H1 (cell line): ENCODE measurements at places on chromosomes 16 and 17.

DNA sequence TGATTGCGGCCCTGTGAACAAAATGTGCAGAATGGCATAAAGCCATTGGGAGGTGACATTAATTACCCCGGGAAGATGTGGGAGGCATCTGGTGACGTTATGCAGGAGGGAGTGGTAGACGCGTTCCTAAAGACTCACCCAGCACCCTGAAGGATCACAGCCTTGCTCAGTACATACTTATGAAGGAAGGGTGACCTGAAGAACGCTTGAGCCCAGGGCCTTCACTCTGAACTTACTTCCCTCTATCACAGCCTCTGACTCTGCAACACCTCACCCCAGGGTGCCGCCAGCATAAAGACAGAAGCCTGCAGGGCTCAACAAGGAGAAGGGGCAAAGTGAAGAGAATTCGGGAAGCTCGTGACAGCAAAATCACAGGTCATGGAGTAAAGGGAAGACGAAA lies 9.4 kb downstream of the MFSD6L start:
- H3K27me3 ChIP-seq: no peaks in the 10 kb centered on the region
- no peaks in the 10 kb centered on the region for H3K36me3 ChIP-seq
- H3K27ac ChIP-seq: no peak overlapping the region
- DNase-seq: no peak
- peaks cover 3% of the 10 kb centered on the region; the same call in 1 of the 2 replicates for H3K4me1 ChIP-seq

DNA sequence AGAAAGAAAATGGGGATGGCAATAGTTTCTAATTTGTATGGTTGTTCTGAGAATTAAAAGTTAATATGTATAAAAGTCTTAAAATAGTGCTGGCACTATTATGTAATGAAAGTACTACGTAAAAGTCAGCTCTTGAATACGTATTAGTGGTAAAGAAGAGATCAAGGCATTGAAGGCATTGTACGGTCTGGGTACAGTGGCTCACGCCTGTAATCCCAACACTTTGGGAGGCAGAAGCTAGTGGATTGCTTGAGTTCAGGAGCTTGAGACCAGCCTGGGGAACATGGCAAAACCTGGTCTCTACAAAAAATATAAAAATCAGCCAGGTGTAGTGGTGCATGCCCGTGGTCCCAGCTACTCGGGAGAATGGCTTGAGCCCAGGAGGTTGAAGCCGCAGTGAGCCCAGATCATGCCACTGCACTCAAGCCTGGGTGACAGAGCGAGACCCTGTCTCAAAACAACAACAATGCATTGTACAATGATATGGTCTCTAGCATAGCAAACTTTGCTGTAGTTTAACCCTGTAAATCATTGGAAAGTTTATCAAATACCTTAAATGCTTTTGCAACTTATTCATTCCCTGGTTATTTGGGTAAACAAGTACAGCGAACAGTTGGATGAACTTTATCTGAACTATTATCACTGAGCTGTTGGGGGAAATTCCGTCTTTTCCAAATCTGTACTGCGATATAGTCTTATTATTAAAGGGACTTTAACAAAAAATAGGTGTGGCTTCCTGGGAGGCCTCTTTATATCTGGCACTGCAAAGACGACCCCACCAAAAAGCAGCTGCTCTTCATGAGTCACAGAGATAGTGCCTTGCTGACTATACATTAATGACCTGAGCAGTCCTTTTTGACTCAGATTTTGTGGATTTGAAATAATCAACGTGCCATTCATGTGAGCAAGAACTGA lies 73.6 kb downstream of the GPRC5B start:
- DNase-seq: no peak
- no peaks in the 10 kb centered on the region for H3K36me3 ChIP-seq
- H3K27me3 ChIP-seq: no peaks in the 10 kb centered on the region
- no peak overlapping the region for H3K4me3 ChIP-seq
- H3K27ac ChIP-seq: no peak overlapping the region
- H3K4me1 ChIP-seq: no peaks in the 10 kb centered on the region

GRCh38 chr16:66740533-66740932 lies 10.9 kb downstream of the DYNC1LI2 start:
- H3K36me3 ChIP-seq: peaks cover 44% of the 10 kb centered on the region
- H3K27ac ChIP-seq: no peak overlapping the region
- no peaks in the 10 kb centered on the region for H3K27me3 ChIP-seq
- peaks cover 7% of the 10 kb centered on the region for H3K4me1 ChIP-seq
- no peak overlapping the region for H3K4me3 ChIP-seq
- DNase-seq: no peak

- H3K27me3 ChIP-seq: no peaks in the 10 kb centered on the region
- no peak overlapping the region for H3K27ac ChIP-seq
- H3K4me1 ChIP-seq: peaks cover 8% of the 10 kb centered on the region
Observed at GRCh38 chr16:23132775-23133463, 16.3 kb downstream of the USP31 start.

- H3K27me3 ChIP-seq: peaks cover 45% of the 10 kb centered on the region
- H3K36me3 ChIP-seq: no peaks in the 10 kb centered on the region
Observed at GRCh38 chr16:62036802-62037135, 531 bp upstream of the CDH8 start.

- H3K36me3 ChIP-seq: no peaks in the 10 kb centered on the region
- H3K4me1 ChIP-seq: no peaks in the 10 kb centered on the region
- no peak overlapping the region for H3K27ac ChIP-seq
- no peak for DNase-seq
Observed at GRCh38 chr16:67459066-67459860, 21.7 kb downstream of the ATP6V0D1 start.

DNA sequence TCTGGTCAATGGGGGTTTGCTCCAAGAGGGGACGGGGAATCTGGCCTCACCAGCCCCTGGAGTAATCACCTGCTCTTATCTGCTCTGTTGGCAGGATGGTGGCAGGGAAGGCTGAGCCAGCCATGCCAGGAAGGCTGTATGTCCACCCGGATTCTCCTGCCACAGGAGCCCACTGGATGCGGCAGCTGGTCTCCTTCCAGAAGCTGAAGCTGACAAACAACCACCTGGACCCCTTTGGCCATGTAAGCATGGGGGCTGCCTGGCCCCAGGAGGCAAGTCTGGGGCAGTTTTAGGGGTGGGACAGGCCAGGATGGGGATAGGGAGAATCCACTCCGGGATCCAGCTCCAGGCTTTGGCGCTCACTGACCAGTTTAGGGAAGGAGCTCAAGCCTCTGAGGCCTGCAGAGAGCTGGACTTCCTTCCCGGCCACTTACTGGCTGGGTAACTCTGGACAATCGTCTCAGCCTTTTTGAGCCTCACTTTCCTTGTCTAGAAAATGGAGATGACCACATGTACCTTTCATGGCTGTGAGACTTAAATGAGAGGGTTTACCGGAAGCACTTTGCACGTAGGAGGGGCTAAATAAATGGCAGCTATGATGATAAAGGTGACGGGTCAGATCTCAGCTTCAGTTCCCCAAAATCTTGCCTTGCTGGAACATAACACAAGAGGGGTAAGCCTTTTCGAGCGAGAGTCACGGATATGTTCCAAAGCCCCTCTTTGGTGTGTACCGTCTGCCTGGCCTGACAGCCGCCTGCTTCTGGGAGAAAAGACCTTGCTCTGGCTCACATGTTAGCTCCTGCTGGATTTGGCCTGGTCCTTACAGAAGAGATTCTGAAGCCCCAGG lies 15.4 kb downstream of the TBX4 start:
- H3K27me3 ChIP-seq: peaks cover 17% of the 10 kb centered on the region
- H3K27ac ChIP-seq: no peak overlapping the region
- peaks cover 15% of the 10 kb centered on the region for H3K4me1 ChIP-seq
- no peaks in the 10 kb centered on the region for H3K36me3 ChIP-seq
- no peak overlapping the region; the same call in 1 of the 2 replicates for H3K4me3 ChIP-seq
- DNase-seq: no peak

GRCh38 chr17:73482251-73482716 lies 162.0 kb downstream of the SDK2 start:
- H3K36me3 ChIP-seq: no peaks in the 10 kb centered on the region
- DNase-seq: no peak
- no peaks in the 10 kb centered on the region for H3K4me1 ChIP-seq
- H3K27ac ChIP-seq: no peak overlapping the region
- H3K4me3 ChIP-seq: no peak overlapping the region

DNA sequence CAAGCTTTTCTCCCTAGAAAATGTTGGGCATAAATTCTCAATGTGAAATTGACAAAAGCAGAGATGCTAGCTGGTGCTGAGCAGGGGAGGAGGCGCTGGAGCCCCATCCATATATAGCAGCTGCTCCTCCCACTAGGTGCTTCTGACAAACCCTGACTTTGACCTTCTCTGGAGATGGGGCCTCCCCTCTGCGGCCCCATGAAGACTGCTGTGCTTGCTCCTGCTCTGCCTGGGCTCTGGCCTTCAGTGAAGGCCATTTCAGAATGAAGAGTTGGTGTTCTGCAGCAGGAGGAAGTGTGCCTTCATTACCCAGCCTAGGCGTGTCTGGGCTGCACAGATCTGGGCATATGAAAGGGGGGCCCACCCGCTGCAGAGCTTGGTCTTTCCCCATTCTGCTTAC lies 29.7 kb downstream of the ASIC2 start:
- no peaks in the 10 kb centered on the region; the same call in none of the 2 replicates for H3K27me3 ChIP-seq
- no peak for DNase-seq
- H3K27ac ChIP-seq: no peak overlapping the region
- no peaks in the 10 kb centered on the region for H3K4me1 ChIP-seq
- no peaks in the 10 kb centered on the region for H3K36me3 ChIP-seq

GRCh38 chr17:64442541-64442971 lies 6.4 kb upstream of the MILR1 start:
- no peak for DNase-seq
- H3K27ac ChIP-seq: no peak overlapping the region
- no peaks in the 10 kb centered on the region for H3K4me1 ChIP-seq

- no peaks in the 10 kb centered on the region for H3K4me1 ChIP-seq
- H3K27me3 ChIP-seq: no peaks in the 10 kb centered on the region
- DNase-seq: no peak
- no peaks in the 10 kb centered on the region for H3K36me3 ChIP-seq
- no peak overlapping the region for H3K27ac ChIP-seq
- H3K4me3 ChIP-seq: no peak overlapping the region
Observed at GRCh38 chr16:49970797-49971431, 54.1 kb upstream of the CNEP1R1 start.

GRCh38 chr17:34225046-34225445 lies 30.0 kb upstream of the CCL2 start:
- no peak for DNase-seq
- no peaks in the 10 kb centered on the region for H3K27me3 ChIP-seq
- no peak overlapping the region for H3K27ac ChIP-seq
- no peak overlapping the region for H3K4me3 ChIP-seq

- no peaks in the 10 kb centered on the region for H3K27me3 ChIP-seq
- no peak overlapping the region for H3K27ac ChIP-seq
Observed at GRCh38 chr16:69396187-69397061, 10.6 kb upstream of the TERF2 start.

DNA sequence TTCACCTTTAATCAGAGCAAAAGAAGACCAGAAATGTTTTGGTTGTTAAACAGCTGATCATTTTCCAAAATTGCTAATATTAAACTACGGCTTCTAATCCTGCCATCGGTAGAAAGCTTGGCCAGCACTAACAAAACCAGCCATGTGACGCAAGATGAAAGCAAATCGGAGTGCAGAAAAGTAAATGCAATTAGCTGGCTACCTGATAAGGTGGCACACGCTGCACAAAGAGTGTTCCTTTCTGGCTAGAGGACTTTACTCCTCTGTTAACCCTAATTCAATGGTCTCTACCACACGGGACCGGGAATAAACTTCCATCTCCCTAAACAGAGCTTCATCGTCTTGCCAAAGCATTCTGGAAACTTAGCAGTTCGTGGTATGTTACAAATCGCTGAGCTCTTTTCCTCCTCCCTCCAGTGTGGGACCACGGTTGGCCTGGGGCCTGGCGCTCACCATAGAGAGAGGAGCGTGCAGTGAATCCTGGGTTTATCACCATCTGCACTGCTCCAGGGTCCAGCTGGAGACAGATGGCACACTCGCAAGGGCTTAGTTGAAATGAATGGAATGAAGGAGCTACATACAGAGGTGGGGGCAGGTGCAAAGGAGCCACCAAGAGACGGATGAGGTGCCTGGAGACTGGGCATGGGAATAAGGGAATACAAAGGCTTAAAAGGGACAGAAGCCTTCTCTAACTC lies 10.1 kb upstream of the COG1 start:
- DNase-seq: no peak
- H3K4me3 ChIP-seq: no peak overlapping the region
- H3K27ac ChIP-seq: no peak overlapping the region
- H3K36me3 ChIP-seq: no peaks in the 10 kb centered on the region; the same call in 1 of the 2 replicates

GRCh38 chr16:59188029-59188428 lies 453.9 kb upstream of the GOT2 start:
- H3K4me3 ChIP-seq: no peak overlapping the region
- H3K36me3 ChIP-seq: no peaks in the 10 kb centered on the region
- H3K4me1 ChIP-seq: peaks cover 2% of the 10 kb centered on the region
- H3K27ac ChIP-seq: no peak overlapping the region

GRCh38 chr16:17359788-17360390 lies 110.9 kb downstream of the XYLT1 start:
- no peaks in the 10 kb centered on the region for H3K27me3 ChIP-seq
- no peaks in the 10 kb centered on the region for H3K4me1 ChIP-seq
- no peak overlapping the region for H3K4me3 ChIP-seq
- H3K36me3 ChIP-seq: no peaks in the 10 kb centered on the region
- no peak for DNase-seq

- no peak for DNase-seq
- H3K36me3 ChIP-seq: no peaks in the 10 kb centered on the region
- 0 out of 2 replicates have a peak, but pooled peaks cover 2% of the 10 kb centered on the region for H3K4me1 ChIP-seq
- H3K27me3 ChIP-seq: no peaks in the 10 kb centered on the region
- H3K27ac ChIP-seq: no peak overlapping the region
Observed at GRCh38 chr16:12176051-12176450, 199.5 kb downstream of the SNX29 start.

GRCh38 chr16:79362300-79362970 lies 238.1 kb downstream of the MAF start:
- no peak overlapping the region for H3K27ac ChIP-seq
- no peaks in the 10 kb centered on the region for H3K36me3 ChIP-seq
- no peaks in the 10 kb centered on the region for H3K27me3 ChIP-seq
- DNase-seq: no peak
- H3K4me1 ChIP-seq: no peaks in the 10 kb centered on the region
- H3K4me3 ChIP-seq: no peak overlapping the region

DNA sequence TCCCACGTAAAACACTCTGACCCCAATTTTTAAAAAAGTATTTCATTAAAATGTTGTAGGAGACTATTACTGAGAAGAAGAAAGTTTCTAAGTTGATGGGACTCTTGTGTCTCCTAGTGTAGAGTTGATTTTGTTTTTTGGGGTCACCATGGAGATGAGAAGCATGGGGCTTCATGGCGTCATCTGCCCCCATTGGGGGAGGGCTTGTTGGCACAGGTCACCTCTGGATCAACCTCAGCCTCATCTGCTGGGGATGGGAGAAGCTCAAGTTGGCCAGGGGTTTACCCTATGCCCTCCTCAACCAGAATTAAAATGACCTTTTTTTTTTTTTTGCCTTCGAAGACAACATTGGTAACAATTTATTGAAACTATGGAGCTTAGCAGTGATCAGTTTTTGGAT lies 28.3 kb downstream of the MSI2 start:
- H3K36me3 ChIP-seq: no peaks in the 10 kb centered on the region
- no peak for DNase-seq
- no peak overlapping the region for H3K27ac ChIP-seq
- peak overlapping the region; percentile 3; the same call in 1 of the 2 replicates for H3K4me3 ChIP-seq
- peaks cover 26% of the 10 kb centered on the region for H3K4me1 ChIP-seq
- H3K27me3 ChIP-seq: no peaks in the 10 kb centered on the region

GRCh38 chr16:52182840-52183239 lies 364.1 kb downstream of the TOX3 start:
- no peak for DNase-seq
- H3K27ac ChIP-seq: no peak overlapping the region
- no peaks in the 10 kb centered on the region for H3K4me1 ChIP-seq

GRCh38 chr17:12853921-12854320 lies 64.6 kb downstream of the ARHGAP44 start:
- H3K4me1 ChIP-seq: no peaks in the 10 kb centered on the region
- H3K36me3 ChIP-seq: no peaks in the 10 kb centered on the region
- no peaks in the 10 kb centered on the region for H3K27me3 ChIP-seq
- no peak for DNase-seq
- H3K4me3 ChIP-seq: no peak overlapping the region
- H3K27ac ChIP-seq: no peak overlapping the region

- no peaks in the 10 kb centered on the region for H3K4me1 ChIP-seq
Observed at GRCh38 chr17:38369124-38369886, 17.7 kb downstream of the SOCS7 start.
